Retina (tissue), 1 donor: ENCODE measurements at places on chromosomes 2 and 18.

DNA sequence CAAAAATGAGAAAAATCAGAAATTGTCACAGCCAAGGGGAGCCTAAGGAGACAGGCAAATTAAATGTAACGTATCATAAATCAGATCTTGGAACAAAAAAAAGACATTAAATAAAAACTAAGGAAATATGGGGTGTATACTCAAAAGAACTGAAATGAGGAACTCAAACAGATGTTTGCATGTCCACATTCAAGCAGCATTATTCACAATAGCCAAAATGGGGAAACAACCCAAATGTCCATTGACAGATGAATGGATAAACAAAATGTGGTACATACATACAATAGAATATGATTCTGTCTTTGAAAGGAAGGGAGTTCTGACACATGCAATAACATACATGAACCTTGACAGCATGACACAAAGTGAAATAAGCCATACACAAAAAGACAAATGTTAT is 155.8 kb upstream of the KLF7 start:
- no peak for DNase-seq

GRCh38 chr2:237514474-237515130 is 27.6 kb downstream of the MLPH start:
- DNase-seq, result no peak

DNA sequence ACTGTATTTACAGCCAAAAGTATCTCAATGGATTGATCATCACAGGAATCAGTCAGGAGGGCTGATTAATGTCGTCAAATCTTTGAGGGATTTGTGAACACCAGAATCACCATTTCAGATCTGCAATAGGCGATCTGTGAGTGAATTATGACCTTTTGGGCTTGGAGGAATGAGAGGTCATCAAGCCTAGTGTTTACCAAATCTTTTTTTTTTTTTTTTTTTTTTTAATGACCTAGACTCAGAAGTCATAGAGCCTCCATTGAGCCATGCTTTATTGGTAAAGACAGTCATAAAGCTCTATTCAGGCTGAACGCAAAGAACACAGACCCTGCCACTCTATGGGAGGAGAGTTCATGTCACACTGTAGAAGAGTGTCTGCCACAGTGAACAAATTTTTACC is 97.7 kb downstream of the SOCS6 start:
- peak; percentile 20 for DNase-seq

DNA sequence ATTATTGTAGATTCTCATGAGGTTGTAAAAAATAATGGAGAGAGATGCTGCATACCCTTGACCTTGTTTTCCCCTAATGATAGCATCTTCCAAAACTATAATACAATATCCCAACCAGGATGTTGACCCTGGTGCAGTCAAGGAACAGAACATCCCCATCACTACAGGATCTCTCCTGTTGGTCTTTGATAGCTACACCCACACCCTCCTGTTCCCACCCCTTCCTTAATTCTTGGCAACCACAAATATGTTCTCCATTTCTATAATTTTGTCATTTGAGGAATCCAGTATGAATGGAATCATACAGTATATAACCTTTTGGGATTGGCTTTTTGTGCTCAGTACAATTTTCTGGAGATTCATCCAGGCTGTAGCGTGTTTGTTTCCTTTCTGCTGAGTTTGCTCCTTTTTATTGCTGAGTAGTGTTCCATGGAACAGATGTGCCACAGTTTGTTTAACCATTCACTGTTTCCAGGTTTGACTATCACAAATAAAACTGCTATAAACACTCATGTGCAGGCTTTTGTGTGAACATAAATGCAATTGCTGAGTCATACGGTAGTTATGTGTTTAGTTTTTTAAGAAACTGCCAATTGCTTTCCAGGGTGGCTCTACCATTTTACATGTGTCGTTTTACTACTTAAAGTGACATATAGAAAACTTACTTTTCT is 22.2 kb downstream of the MCFD2 start:
- DNase-seq, result no peak

GRCh38 chr18:5969989-5970403 is 74.7 kb upstream of the TMEM200C start:
- no peak for DNase-seq

DNA sequence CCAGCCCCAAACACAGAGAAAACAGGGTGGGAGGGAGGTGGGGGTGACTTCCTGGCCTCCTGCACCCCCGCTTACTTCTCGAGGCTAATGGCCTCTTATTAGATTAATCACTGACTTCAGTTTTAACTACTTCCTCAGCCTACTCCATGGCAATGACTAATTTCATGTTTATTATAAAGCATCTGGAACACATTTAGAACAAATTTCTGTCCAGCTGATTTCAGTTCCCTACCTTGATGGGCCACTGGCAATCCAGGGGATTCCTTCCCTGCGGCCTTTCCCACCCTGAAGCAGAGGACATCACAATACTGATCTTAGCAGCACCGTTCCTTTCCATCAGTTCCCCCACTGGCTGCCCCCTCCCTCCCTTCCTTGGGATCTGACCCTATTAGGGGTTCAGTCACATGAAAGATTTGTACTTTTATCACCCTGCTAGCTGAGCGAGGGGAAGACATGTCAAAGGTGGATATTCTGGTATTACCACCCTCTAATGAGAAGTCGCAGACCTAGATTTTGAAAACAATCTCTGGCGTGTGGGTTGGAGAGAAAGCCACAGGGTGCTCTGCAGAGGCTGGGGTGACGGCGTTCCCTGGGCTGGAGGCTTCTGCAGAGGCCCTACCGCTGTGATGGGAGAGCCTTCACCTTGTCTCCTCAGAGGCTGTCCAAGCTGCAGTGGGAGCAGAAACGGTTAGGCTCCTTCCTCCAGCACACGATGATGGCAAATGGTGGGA is 67.6 kb downstream of the KIAA2012 start:
- DNase-seq, result no peak

DNA sequence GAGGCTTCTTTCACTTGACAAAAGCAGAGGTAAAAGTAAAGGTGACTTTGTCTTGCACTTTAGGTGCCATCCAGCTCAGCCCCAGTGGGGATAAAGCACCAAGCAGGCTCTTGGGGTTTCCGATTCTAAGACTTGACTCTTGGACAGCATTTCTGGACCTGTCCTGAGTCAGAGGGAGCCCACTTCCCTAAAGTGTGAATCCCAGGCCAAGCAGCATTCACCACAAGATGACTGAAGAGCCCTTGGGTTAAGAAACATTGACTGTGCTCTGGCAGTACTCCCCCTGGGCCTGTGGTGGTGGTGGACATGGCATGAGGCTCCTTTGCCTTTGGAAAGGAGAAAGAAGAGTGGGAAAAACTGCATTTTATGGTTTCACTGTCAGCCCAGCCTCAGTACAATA is 638.0 kb upstream of the VRK2 start:
- DNase-seq, result no peak

DNA sequence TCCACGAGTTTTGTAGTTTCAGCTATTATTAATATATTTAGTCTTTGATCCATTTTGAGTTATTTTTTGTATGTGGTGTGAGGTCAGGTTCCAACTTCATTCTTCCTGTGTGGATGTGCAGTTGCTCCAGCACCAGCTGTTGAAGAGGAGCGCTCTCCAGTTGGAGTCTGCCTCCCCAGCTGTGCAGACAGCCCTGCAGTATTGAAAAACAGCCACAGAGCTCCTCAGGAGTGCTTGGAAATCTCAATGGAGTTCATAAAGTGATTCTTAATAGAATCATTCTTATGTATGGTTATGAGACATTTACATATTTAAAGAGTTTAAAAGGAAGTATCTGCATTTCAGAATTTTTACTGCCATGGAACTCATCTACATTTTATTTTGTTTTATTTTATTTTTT is 17.3 kb downstream of the DGKD start:
- no peak for DNase-seq

GRCh38 chr2:36361396-36361795 is 5.8 kb downstream of the CRIM1 start:
- DNase-seq, result no peak

GRCh38 chr2:192236136-192236535 is 41.4 kb upstream of the TMEFF2 start:
- DNase-seq, result no peak

GRCh38 chr2:27804146-27804545 is 32.6 kb downstream of the MRPL33 start:
- DNase-seq, result no peak

GRCh38 chr2:227052879-227053278 is 111.1 kb downstream of the COL4A4 start:
- DNase-seq, result no peak

DNA sequence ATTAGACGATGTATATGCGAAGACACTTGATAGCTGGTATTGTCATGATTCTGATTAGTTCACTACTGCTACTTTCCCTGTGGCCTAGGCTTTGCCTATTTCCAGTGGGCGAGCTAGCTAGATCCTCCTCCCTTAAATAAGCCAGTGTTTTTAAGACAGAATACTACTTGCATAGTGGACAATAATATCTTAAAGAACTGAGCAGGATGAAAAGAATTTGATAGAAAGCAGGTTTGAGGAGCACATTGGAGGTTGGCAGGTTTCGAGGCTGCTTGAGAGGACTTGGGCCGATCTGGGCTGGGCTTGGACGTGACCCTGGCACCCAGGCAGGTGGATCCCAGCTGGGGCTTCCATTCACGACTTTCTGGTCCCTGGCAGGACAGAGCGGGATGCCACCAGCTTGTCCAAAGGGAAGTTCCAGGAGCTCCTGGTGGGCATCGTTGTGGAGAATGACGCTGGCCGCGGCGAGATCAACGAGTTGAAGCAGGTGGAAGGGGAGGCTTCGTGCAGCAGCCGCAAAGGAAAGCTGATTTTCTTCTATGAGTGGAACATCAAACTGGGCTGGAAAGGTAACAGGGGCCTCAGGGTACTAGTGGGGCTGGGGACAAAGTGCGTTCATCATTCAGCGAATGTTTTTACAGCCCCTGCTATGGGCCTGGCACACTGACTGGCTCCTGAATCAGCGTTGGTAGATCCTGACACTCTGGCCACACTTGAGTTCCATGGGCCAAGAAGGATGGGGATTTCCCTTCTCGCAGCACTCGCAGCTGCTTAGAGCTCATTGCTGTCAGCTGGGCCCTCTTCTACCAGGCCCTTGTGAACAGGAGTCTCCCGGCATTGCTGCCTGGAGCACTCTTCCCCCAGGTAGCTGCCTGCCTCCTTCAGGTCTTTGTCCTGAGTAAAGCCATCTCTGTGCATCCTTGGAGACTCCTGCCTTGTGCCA is 16.9 kb downstream of the C2orf74 start:
- no peak for DNase-seq

DNA sequence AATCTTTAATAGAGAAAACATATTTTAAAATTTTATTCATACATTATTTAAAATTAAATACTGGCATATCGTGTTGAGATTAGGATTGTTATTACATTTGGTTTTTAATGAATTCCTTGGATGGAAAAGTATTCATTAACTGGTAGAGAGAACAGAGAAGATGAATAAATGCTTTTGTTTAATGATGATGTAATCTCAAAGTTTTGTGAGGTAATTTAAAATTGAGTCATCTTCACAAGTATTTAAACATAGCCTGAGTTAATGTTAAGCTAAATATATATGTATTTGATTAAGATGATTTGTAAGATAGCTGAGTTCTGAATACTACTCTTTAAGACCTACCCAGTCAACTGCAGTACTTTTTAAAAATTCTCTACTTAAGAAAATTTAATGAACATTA is 713.4 kb upstream of the VRK2 start:
- DNase-seq, result no peak
